ENCODE measurements at places on chromosomes 4 and X. TPM values are rescaled to one million over a fixed set of nuclear protein-coding genes. Genes with fewer than 3 reads are reported as not detected.

GRCh38 chr4:122858705-122859104 lies 32.1 kb downstream of the FGF2 start:
- no peak overlapping the region for H3K27ac ChIP-seq
- H3K4me3 ChIP-seq = no peak overlapping the region
- H3K4me1 ChIP-seq = peaks cover 34% of the 10 kb centered on the region
- no peaks in the 10 kb centered on the region for H3K36me3 ChIP-seq

DNA sequence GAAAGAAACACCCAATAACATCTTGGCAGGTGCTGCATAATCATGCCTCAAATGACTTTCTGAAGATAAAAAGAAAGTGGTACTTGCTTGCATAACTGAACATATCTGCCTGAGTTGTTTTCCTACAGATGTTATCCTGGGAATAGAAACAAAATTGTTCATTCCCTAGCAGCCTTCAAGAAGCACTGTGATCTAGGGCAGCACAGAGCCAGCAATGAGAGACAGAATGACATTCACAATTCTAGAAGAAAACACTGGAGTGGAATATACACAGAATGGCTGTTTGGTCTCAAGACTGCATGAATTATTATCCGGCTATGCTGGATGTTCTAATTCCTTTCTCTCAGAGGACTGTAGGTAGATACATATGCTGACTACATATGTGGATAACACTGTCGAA lies 790.9 kb downstream of the PDHA2 start:
- no peaks in the 10 kb centered on the region for H3K4me1 ChIP-seq
- H3K27ac ChIP-seq = no peak overlapping the region
- H3K27me3 ChIP-seq = no peaks in the 10 kb centered on the region
- no peaks in the 10 kb centered on the region for H3K36me3 ChIP-seq
- no peak overlapping the region for H3K4me3 ChIP-seq

GRCh38 chrX:40998123-40998522 lies 87.1 kb upstream of the USP9X start:
- no peaks in the 10 kb centered on the region for H3K27me3 ChIP-seq
- DNase-seq = no peak
- H3K4me3 ChIP-seq = no peak overlapping the region
- H3K4me1 ChIP-seq = peaks cover 17% of the 10 kb centered on the region
- H3K36me3 ChIP-seq = no peaks in the 10 kb centered on the region

GRCh38 chr4:2964706-2965258 lies 1.4 kb downstream of the GRK4 start:
- no peak overlapping the region for H3K27ac ChIP-seq
- DNase-seq = no peak
- H3K4me3 ChIP-seq = peak overlapping the region; percentile 63

The NLRP2B gene
- not detected for total RNA-seq

DNA sequence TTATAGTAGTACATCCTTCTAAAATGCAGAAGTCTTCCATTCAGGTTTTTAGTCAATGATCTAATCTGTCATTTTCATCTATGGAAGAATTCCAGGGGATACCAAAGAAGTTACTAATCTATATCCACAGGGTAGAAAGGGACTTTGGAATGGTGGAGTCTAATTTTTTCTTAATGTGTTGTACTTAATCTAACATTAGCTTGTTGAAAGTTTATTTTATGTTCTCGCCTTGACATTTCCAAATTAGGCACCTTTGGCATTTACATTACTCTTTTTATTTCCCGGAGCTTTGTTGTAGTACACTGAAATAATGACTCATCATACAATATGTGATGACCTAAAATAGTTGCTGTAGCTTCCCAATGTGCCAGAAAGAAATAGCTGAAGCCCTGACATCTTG lies 91.5 kb downstream of the HTR2C start:
- no peak overlapping the region for H3K27ac ChIP-seq
- H3K27me3 ChIP-seq = no peaks in the 10 kb centered on the region
- H3K4me1 ChIP-seq = no peaks in the 10 kb centered on the region
- no peak overlapping the region for H3K4me3 ChIP-seq
- DNase-seq = no peak
- H3K36me3 ChIP-seq = no peaks in the 10 kb centered on the region

The DOK7 gene
- not detected for total RNA-seq

- H3K27ac ChIP-seq = no peak overlapping the region
- H3K4me3 ChIP-seq = no peak overlapping the region
- no peak for DNase-seq
- no peaks in the 10 kb centered on the region for H3K27me3 ChIP-seq
- H3K4me1 ChIP-seq = peaks cover under 1% of the 10 kb centered on the region
These were observed 76.0 kb downstream of the ING2 start for GRCh38 chr4:183580849-183581248.

The NEXMIF gene
- 0.23 TPM for total RNA-seq

- peaks cover 17% of the 10 kb centered on the region for H3K4me1 ChIP-seq
- no peak overlapping the region for H3K27ac ChIP-seq
- H3K4me3 ChIP-seq = no peak overlapping the region
- H3K36me3 ChIP-seq = no peaks in the 10 kb centered on the region
- no peaks in the 10 kb centered on the region for H3K27me3 ChIP-seq
These were observed 68.1 kb downstream of the SORBS2 start for GRCh38 chr4:185743722-185744487.

DNA sequence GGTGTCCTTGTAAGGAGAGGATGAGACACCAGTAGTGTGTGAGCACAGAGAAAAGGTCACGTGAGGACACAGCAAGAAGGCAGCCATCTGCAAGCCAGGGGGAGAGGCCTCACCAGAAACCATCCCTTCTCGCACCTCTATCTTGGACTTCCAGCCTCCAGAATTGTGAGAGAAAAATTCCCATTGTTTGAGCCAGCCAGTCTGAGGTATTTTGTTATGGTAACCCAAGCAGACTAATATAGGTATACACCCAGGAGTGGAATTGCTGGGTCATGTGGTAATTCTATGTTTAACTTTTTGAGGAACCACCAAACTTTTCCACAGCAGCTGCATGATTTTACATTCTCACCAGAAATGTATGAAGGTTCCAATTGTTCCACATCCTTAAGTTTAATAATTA lies 25.6 kb downstream of the ZDHHC9 start:
- no peaks in the 10 kb centered on the region for H3K27me3 ChIP-seq
- H3K4me1 ChIP-seq = no peaks in the 10 kb centered on the region
- H3K4me3 ChIP-seq = no peak overlapping the region
- H3K27ac ChIP-seq = no peak overlapping the region

DNA sequence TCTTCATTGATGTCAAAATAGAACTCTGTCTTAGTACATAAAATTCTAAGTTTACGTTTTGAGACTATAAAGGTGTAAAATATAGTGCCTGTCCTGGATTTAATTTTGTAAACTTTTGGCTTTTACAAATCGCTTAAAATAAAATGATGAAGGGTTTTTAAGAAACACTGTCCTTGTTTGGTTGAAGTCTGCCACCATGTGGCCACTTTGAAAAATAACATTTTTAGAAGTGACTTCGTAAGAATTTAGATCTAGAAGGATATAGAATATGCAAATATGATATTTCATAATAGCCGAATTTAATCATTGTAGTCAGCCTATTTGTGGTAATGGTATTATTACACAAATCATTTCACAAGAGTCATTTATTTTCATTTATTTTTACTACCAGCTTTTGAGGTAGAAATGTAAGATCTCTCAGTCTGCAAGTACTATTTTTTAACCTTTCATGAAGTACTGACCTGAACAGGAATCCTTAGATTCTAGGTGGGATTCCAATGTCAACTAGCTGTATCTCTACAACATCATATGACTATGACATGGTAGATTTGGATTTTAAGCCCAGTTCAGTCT lies 31.0 kb upstream of the FAT4 start:
- no peak for DNase-seq
- H3K36me3 ChIP-seq = no peaks in the 10 kb centered on the region
- no peaks in the 10 kb centered on the region for H3K27me3 ChIP-seq
- H3K4me3 ChIP-seq = no peak overlapping the region

- no peaks in the 10 kb centered on the region for H3K4me1 ChIP-seq
- no peak overlapping the region for H3K27ac ChIP-seq
- DNase-seq = no peak
- H3K27me3 ChIP-seq = no peaks in the 10 kb centered on the region
These were observed 140.9 kb downstream of the STIM2 start for GRCh38 chr4:27001398-27002164.

- H3K4me3 ChIP-seq = no peak overlapping the region
- H3K36me3 ChIP-seq = no peaks in the 10 kb centered on the region
- no peak for DNase-seq
- no peak overlapping the region for H3K27ac ChIP-seq
- no peaks in the 10 kb centered on the region for H3K27me3 ChIP-seq
These were observed 56.1 kb downstream of the CNGA2 start for GRCh38 chrX:151790481-151791160.

The BEND4 gene
- total RNA-seq = under 0.01 TPM

The SPATA18 gene
- 5.4 TPM for total RNA-seq

The CXCL6 gene
- 0.57 TPM for total RNA-seq

Data from esophagus squamous epithelium (tissue), 5 donors.